ENCODE measurements at places on chromosomes 6 and 20.

- peak; percentile 90 for DNase-seq
These were observed 105.5 kb downstream of the AGPAT4 start for GRCh38 chr6:161168281-161168891.

GRCh38 chr6:156589281-156589680 is 187.9 kb upstream of the ARID1B start:
- DNase-seq = no peak

GRCh38 chr20:62143957-62144825 is 622 bp downstream of the SS18L1 start:
- peak; percentile 34 for DNase-seq

- peak; percentile 15 for DNase-seq
These were observed 8.6 kb downstream of the AARS2 start for GRCh38 chr6:44304282-44305199.

GRCh38 chr6:43782764-43783513 is 12.9 kb downstream of the VEGFA start:
- no peak for DNase-seq

GRCh38 chr6:85390775-85391174 is 59.1 kb upstream of the NT5E start:
- no peak for DNase-seq

- DNase-seq = no peak
These were observed 9.3 kb upstream of the FBXO9 start for GRCh38 chr6:53055873-53056272.

- DNase-seq = no peak
These were observed 321.1 kb downstream of the SYNE1 start for GRCh38 chr6:152316024-152316423.

DNA sequence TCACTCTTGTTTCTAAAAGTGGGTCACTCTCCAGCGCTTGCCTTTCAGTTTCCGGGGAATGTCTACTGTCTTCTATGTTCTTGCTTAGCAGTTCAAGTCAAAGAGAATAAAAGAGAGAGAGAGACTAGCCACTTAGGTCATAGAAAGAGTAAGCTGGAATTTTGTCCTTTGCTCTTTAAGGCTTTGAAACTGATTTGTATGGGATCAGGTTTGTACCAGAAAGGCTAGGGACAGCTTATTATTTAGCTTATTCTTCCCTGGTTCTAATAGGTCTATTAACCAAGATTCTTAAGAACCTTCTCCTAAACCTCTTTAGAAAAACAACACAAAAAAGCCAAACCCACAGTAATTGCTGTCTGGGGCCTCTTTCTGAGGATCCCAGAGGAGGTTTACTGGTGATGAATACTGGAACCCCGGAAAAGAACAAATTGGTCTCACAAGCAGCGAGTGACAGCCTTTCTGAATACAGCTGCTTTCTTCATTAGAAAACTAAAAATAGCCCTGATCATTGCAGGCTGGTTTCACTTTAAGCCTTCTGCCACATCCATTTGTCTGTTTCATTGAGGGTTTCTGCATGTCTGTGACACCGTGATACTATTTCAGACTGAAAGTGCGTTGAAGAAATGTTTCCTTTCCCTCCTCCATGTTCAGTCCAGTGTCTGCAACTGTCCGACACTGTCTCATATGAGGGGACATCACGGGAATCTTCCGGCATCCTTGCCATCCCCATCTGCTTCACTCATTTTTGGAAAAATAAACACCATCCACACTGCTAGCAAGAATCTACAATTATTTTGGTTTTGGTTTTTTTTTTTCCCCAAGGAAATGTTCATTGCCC is 75.1 kb upstream of the ATXN1 start:
- no peak for DNase-seq

DNA sequence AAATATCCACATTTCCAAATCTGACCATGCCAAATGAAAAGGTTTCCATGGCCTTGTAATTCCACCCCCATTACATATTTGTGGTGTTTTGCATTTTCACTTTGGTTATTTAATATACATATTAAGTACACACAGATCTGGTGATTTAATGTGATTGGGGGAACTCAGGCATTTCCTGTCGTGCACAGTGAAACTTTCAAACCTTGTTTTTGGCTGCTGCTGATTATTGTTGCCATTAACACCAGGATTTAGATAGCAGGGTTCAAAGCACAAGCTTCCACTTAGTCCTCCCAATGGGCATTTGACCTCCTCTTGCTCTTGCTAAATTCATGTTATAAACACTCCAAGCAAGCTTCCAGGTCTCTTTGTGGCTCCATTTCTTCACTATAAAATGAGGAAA is 166.5 kb downstream of the SOBP start:
- no peak for DNase-seq

- peak; percentile 50 for DNase-seq
These were observed 32.4 kb upstream of the RPP40 start for GRCh38 chr6:5036269-5036668.

DNA sequence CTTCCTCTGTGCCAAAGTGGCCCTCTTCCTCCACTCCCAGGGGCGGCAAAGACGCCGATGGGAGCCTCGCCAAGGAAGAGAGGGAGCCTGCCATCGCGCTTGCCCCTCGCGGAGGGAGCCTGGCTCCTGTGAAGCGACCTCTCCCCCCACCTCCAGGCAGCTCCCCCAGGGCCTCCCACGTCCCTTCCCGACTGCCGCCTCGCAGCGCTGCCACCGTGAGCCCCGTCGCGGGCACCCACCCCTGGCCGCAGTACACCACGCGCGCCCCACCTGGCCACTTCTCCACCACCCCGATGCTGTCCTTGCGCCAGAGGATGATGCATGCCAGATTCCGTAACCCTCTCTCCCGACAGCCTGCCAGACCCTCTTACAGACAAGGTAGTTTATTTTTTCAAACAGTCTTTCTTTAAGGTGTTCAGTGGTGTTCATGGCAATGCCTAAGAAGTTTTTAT is 64.9 kb downstream of the FNDC1 start:
- DNase-seq = no peak

GRCh38 chr20:52001999-52002666 is 189.4 kb downstream of the ZFP64 start:
- no peak for DNase-seq

- DNase-seq = no peak
These were observed 981.0 kb upstream of the CITED2 start for GRCh38 chr6:140355476-140355875.

DNA sequence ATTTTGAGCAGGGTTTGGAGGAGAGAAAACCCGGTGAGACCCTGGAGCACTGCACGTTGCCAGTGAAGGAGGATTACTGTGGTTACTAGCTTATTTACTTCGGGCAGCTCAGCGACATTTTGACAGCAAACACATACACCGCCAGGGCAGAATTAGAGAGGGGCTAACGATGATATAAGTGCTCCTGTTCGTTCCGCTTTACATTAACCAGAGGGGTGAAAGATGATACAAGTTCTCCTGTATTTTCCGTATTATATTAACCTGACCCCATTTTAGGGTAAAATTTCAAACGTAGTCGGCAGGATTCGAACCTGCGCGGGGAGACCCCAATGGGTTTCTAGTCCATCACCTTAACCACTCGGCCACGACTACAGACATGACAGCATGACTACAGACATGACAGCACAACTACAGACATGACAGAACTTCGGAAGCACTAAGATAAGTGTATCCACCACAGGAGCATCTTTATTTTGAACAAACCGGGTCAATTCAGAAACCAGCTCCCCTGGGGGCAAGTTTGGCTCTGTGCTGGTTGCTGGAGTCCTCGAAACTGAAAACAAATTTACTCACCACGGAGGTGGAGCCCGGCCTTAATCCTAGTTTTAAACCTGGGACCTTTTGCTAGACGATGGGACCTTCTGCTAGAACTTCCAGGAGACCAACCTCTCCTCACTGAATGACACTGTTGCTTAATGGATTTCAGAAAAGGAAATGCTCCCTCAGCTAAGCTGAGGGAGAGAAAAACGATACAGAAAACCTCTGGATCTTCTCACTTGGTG is 80.4 kb upstream of the ZNF184 start:
- peak; percentile 35 for DNase-seq

DNA sequence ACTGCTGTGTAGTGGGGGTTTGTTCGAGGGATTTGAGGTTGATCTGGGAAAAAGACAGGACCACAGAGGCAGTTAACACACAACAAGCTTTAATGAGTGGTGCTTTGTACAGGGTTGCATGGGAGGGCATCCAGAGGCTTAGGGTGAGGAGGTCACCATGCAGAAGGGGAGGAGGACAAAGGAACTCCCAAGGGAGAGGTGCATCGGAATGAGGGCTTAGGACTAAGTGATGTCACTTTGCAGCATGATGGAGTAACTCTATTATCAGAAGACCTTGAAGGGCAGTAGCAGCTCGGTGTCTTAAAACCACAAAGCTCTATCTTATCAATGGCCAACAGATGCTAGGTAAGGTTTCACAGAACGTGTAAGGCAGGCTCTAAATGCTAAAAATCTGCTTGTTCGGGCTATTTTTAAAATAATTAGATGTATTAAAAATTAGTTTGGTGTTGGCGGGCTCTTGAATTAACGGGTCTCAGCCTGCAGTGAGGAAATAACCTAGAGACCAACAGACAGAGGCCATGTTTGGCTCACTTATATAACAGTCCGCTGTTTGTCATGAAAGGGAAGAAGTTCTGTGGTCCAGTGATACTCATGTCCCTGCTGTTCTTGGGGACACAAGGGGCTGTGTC is 37.9 kb downstream of the MAN1A1 start:
- DNase-seq = no peak

GRCh38 chr20:62505337-62506045 is 29.7 kb upstream of the GATA5 start:
- DNase-seq = no peak

DNA sequence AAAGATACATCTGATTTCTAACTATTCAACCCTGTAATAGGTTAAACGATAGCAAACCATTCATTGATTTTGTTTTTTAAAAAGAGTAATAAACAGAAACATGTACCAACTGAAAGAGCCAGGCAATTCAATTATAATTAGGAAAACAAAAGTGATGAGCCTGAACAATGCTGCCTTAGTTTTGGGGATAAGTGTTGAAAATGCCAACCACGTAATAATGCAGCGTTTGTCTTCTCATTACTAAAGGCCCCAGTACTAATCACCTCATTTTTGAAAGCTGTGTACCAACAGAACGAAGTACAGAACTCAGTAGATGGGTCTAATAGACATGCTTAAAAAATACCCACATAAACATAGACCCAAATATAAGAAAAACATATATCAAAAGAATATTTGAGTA is 663.6 kb upstream of the CHD6 start:
- DNase-seq = no peak

DNA sequence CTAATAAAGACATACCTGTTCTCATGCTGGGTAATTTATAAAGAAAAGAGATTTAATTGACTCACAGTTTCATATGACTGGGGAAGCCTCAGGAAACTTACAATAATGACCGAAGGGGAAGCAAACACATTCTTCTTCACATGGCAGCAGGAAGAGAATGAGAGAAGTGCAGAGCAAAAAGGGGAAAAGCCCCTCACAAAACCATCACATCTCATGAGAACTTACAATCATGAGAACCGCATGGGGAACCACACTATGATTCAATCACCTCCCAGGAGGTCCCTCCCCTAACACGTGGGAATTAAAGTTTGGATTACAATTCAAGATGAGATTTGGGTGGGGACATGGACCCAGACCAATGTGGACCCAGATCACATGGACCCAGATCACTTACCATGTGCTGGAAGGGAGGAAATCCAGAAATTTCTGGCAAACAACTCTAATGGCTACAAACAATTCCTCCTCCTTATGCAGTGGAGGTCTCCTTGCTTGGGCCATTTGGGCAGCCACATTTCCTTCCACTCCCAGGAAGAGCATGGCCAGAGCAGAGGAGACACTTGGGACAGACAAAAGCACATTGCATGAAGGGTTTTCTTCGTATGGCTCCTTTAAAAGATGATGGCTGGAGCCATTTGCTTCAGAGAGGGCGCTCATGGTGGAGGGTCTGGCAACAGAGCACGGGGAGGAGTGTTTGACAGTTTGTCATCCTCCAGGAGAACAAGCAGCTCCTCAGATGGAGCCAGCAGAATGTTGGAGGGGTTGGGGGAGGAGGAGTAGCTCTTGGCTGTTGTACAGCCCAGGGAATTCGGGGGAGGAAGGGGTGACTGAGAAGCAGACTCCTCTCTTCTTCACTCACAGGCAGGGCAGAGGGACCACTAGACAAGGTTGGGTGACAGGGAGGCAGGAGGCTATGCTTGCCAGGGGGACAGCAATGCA is 30.4 kb downstream of the SERPINB9 start:
- DNase-seq = no peak

GRCh38 chr6:7833751-7834070 is 76.9 kb downstream of the TXNDC5 start:
- no peak for DNase-seq

GRCh38 chr6:110524305-110524704 is 47.9 kb upstream of the SLC22A16 start:
- peak; percentile 28 for DNase-seq

DNA sequence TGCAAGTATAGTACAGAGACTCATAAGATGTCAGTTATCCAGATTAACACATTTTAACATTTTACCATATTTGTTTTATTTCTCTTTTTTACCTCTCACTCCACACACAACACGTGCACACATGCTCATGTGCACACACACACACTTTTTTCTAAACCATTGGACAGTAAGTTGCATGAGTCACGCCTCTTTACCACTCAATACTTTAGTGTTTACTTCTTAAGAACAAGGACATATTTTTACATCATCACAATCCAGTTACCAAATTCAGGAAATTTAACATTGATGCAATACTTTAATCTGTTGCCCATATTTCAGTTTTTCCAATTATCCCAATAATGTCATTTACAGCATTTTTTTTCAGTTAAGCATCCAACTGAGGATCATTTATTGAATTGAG is 109.0 kb downstream of the RIN2 start:
- no peak for DNase-seq

DNA sequence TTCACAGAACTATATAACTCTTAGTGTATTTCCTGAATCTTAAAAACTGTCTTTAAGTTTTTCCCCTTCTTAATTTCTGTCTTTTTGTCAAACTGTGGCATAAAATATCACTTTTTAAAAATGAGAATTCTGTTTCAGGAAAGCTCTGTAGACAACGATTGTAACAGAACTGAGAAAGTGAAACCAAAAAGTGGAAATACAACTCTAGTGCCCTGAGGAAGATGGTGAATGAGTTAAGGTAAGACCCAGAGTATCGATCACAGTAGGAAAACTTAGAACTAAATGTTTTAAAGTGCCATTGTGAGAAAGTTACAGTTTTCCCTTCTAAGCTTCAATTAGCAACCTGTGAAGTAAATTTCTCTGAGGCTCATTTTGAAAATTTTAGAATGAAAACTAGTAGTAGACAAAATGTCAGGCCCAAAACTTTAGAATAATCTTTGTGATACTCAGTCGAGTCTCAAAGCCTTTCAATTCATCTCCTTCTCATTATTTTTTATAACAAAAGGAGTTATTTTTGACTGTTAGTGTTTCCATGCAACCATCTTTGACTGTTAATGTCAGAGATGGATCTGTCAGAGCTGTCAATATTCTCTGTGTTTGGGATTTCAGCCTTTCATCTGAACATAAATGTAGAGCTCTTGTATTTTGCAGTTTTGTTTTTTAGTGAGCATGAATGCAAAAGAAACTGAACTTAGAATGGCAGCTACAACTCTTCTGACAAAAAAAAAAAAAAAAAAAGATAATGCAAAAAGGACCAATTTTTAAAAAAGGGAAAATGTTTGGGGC is 19.0 kb upstream of the TRDN start:
- no peak for DNase-seq

- DNase-seq = no peak
These were observed 6.6 kb downstream of the DLL1 start for GRCh38 chr6:170284126-170284773.

GRCh38 chr6:21955053-21955595 is 341.7 kb downstream of the PRL start:
- DNase-seq = no peak
